ENCODE measurements at places on chromosomes 4 and X. TPM values are rescaled to one million over a fixed set of nuclear protein-coding genes. Genes with fewer than 3 reads are reported as not detected.

Gene MAPK10
- 5.5 TPM for total RNA-seq

Gene SPACA5
- not detected for total RNA-seq

Gene USP26
- not detected for total RNA-seq

Gene CENPVL2
- total RNA-seq, result not detected

Gene NDNF
- total RNA-seq, result not detected
